ENCODE measurements at places on chromosomes 7 and 10.

DNA sequence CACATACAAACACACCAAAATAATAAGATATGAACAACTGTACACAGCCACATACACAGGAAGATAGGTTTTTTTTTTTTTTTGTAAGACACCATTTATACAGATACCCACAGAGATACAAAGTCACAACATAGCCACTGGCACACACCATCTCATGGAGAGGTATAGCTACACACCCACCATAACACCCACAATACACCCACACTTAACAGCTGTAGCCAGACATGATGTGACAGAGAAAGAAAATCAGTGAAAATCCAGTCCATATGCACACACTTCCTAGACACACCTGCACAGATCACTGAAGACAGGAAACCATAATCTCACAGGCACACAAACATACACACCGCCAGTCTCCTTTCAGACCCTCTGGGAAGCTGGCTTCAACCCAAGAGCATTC, 62.4 kb upstream of the PAX2 start:
- DNase-seq: no peak

- no peak for DNase-seq
Measured at GRCh38 chr10:130875897-130876472, 435.5 kb downstream of the TCERG1L start.

DNA sequence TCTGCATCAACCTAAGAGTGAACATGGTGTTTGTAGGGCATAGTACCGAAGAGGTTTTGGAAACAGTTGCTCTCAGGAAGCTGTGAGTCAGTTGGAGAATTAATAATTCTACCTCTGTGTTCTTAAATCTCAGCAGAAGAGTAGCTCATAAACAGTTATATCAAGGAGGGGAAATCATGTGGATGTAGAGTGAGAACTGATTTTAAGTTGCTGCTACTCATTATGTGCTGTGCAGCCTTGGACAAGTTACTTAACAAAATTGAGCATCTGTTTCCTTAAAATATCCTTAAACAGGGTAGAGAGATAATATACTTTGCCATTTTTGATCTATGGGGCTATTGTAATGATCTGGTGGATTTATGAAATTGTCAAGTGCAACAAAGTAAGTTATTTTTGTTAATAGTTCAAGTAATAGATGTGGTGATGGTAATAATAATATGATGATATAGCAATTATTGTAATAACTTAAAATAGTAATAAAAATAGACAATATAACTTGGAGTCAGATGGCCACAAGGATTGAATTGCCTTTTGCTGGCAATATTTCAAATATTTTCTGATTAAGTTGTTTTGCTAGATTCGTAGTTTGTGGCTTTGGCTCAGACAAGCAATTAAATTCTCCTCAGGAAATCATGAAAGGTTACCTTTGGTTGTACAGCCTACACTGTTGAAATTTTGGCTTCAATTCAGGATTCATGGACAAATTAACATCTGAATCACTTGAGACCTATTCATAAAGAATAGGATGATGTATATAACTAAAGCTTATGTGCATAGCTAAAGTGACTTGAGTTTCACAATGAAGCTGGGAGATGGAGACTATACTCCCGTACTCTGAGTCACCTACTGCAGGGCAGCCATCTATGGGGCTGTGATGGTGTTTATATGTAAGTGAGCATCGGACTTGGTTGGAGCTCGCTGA, 228.5 kb downstream of the CDK14 start:
- DNase-seq: no peak

- no peak for DNase-seq
Measured at GRCh38 chr7:130113887-130114286, 43.6 kb downstream of the KLHDC10 start.

DNA sequence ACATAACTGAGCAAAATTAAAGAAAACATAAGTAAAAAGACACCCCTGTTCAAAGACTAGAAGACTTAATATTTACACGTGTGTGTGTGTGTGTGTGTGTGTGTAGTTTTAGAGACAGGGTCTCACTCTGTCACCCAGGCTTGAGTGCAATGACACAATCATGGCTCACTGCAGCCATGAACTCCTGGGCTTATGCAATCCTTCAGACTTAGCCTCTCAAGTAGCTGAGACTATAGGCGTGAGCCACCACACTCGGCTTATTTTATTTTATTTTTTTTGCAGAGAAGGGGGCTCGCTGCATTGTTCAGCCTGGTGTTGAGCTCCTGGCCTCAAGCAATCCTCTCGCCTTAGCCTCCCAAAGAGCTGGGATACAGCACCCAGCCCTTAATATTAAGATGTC, 90.3 kb downstream of the JMJD1C start:
- no peak for DNase-seq

- DNase-seq: no peak
Measured at GRCh38 chr7:114842551-114843065, 79.3 kb upstream of the MDFIC start.

DNA sequence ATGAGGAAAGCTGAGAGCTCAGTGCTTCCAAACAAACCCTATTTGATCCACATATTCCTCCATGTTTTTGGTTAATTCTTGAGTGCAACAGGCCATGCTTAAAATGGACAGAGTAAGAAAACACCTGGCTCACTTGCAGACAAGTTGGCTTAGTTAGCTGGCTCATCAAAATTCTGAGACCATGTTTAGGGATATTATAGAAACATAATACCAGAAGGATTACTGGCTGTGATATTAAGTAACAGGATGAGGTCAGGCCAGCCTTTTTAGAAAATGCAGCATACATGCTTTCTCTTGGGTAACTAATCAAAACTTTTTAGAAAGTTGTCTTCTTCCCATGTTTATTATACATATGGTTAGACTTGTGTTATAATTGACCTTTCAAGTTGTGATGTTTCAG, 867.2 kb upstream of the LRRTM3 start:
- DNase-seq: no peak

- no peak for DNase-seq
Measured at GRCh38 chr7:11474902-11475585, 357.0 kb downstream of the THSD7A start.

- DNase-seq: no peak
Measured at GRCh38 chr10:93039721-93040120, 20.9 kb upstream of the CYP26C1 start.

DNA sequence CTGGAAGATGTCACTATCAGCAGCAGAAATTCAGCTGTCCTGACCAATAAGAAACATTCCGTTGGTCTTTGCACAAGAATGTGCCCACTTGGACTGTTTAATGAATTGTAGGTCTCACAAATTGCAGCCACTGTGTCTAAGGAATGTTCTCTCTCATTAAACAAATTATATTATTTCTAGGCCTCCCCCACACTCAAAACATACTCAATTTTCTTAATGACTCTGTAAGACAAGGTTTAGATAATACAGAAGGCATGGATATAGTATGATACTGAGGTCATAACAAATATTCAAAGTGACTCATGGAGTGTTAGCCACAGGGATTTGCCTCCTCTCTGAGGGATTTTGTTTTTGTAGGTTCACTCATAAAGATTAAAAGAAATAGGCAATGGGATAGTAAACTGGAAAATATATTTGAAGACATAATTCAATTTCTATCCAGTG, 197.5 kb downstream of the PTN start:
- no peak for DNase-seq

DNA sequence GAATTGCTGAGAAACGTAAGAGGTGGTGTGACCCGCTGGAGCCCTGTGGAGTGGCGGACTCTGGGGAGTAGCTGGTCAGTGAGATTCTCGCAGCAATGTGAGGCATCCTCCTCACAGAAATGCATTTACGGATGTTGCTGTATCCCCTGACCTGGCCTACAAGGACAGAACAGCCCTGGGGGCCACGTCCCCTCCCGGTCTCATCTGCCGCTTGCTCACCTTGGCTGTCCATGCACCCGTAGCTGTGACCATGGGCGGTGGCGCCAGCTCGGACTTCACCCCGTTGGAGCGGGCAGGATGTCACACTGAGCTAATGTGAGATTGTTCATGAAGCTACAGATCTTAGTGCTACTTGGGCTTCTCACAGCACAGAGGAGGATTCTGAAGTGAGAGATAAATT, 193.8 kb downstream of the EBF3 start:
- DNase-seq: no peak

DNA sequence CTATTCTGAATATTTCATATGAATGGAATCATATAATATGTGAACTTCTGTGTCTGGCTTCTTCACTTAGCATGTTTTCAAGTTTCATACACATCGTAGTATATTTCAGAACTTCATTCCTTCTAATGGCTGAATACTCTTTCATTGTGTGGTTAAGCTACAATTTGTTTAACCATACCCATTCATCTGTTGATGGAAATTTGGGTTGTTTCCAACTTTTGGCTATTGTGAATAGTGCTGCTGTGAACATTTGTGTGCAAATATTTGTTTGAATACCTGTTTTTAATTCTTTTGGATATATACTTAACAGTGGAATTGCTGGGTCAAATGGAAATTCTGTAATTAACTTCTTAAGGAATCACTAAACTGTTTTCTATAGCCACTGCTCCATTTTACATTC, 86.0 kb upstream of the MDFIC start:
- no peak for DNase-seq

- DNase-seq: no peak
Measured at GRCh38 chr10:120480848-120481247, 23.8 kb downstream of the PLPP4 start.

DNA sequence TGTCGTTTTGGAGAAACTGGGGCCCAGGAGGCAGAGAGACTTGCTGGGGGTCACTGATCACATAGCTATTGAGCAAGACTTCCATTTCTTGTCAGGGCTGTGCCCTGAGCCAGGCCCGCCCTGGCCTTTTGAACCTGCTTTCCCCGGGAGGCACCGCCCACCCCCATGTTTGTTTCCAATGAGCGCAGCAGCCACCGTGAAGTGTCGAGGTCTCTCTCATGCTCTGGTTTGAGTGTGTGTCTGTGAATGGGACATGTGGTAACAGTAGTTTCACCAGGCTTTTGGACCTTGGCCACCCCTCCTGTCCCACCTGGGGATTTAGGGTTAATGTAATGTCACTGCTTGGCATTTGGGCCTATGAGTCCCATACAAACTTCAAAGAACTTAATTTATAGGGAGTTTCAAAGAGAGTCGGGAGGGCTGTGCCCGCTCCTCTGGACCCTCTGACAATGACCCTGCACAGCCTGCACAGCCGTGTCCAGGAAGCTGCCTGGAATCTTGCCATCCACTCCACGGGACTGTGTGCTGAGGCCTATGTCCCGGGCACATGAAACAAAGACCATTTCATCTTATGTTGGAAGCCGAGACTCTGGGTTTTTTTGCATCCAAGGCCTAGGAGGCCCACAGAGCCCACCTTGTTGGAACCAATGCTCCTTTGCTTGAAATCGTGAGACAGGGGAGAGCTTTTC, 6.3 kb downstream of the PRF1 start:
- no peak for DNase-seq

- DNase-seq: no peak
Measured at GRCh38 chr10:66591865-66592264, 334.0 kb upstream of the LRRTM3 start.

DNA sequence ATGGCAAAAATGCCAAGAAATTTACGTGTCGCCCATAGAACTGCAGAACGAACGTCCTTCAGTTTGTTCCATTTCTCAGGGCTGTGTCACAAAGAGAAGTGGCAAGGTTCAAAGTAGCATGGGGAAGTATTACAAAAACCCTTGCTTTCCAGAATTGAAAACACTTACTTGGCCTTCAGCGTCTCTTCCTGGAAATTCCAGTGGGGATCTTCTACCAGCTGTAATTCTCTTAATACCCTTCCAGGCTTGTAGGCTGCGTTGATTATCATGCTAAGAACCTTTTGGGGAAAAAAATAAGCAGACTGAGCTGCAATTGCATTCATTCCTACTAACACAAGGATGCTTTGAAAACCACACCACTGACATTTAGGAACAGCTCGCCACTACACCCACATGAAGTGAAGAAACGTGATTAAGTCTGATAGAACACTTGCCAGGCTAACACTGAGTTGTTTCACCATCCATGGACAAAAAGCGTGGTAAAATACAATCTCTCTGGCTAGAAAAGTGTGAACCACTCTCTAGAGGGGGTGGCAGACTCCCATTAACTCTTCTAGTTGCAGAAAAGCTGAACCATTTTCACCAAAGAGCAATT, 222.3 kb downstream of the SFMBT2 start:
- DNase-seq: no peak

GRCh38 chr10:99235658-99236626, at the start of gene HPSE2:
TSS of gene HPSE2 (minus strand) at chr10:99235852.
- no peak for DNase-seq

- no peak for DNase-seq
Measured at GRCh38 chr7:30133736-30134610, 813 bp upstream of the MTURN start.

DNA sequence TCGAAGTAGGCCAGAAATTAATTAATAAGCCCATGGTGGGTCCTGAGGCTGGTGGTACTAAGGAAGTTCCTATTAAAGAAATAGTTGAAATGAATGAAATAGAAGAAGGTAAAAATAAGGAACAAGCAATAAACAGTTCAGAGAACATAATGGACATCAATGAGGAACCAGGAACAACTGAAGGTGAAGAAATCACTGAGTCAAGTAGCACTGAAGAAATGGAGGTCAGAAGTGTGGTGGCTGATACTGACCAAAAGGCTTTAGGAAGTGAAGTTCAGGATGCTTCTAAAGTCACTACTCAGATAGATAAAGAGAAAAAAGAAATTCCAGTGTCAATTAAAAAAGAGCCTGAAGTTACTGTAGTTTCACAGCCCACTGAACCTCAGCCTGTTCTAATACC, 36.0 kb downstream of the SLK start:
- DNase-seq: no peak

GRCh38 chr10:95406651-95407280, 116.0 kb upstream of the PDLIM1 start:
- DNase-seq: no peak

DNA sequence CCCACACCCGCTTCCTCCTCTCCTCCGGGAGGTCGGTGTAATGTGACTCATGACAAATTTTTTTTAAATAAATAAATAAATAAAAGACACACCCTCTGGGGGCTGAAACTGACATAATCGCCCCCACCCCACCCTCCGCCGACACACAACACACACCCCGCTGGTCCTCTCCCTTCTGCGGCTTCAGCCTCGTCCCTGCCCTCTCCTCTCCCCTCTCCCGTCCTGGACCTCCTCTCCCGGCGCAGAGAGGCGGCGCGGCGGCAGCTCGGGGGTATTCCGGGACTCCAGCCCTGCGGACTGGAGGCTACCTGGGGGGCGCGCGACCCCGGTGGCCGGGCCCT, 686 bp downstream of the ABI1 start:
- peak; percentile 52 for DNase-seq
